NCI-H774 (cell line): ENCODE measurements at places on chromosomes 12 and 14.

- peak; percentile 88 for DNase-seq
These were observed 8.7 kb downstream of the PHB2 start for GRCh38 chr12:6961695-6962284.

- peak; percentile 33 for DNase-seq
These were observed 9.8 kb downstream of the CCER1 start for GRCh38 chr12:90945070-90945649.

GRCh38 chr14:72519543-72519942, 374.4 kb downstream of the DPF3 start:
- DNase-seq: no peak

DNA sequence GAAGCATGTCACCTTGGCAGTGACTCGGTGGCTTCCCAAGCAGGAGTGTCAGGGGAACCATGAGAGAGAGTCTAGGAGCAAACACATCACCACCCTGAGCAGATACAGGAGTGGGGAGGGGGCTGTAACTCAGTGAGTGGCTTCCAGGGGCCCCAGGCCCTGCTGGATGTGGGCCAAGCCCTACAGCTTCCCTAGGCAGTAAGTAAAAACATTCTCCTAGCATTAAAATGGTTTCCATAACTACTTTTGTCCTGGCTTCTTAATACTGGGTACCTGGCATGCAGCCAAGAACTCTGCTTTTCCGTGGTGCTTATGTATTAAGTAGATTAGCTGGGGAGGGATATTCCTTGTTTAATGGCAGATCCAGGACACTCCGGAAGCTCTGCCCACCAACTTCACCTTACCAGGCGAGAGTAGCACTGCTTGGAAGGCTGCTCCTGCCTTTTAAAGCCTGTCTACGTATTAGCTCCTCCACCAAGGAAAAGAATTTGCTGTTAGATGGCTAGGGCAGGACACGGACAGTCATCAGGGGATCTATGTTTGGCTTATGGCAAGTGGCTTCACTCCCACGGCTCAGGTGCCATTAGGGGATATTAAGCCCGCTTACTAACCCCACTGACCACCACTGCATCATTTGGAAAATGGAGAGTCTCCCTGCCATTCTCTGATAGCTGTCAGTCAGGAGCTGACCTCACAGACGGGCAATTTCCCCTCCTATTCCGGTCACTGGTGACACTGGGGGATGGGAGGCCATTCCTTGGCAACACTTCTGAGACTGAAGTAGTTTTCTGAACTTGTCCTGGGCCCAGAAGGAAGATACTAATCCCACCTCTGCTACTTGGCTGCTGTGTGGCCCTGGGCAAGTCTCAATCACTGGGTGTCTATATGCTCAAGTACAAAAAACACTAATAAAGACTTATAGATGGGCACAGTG, 22.8 kb downstream of the OTUB2 start:
- DNase-seq: no peak

DNA sequence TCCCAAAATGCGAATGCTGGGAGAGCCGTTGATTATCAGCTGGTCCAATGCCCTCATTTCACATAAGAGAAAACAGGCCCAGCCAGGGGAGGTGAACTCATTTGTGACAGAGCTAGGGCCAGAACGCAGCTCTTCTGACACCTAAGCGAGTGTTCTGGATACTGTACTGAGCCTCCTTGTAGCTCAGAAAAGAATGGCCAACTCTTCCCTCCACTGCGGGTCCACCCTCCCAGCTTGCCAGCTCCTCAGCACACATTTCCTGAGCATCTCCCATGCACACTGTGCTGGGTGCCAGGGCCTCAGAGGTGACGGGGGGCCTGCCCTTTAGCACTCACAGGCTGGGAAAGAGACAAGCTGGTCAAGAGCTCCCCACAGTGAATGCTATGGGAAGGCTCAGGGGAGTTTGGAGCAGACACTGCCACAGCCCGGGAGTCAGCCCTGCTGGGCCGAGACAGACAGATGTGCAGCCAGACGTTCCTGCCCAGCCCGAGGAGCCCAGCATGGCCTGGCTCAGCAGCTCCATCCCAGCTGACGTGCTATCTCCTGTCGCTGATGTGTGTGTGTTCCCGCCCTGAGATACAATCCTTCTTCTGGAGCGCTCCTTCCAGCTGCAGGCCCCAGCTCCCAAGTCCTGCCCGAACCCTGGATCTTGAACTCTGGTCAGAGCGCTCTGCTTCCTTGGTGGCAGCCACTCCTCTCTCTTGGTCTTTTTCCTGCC, 3.5 kb downstream of the CMTM5 start:
- DNase-seq: no peak

GRCh38 chr12:89383235-89384049, 31.1 kb upstream of the DUSP6 start:
- DNase-seq: no peak

DNA sequence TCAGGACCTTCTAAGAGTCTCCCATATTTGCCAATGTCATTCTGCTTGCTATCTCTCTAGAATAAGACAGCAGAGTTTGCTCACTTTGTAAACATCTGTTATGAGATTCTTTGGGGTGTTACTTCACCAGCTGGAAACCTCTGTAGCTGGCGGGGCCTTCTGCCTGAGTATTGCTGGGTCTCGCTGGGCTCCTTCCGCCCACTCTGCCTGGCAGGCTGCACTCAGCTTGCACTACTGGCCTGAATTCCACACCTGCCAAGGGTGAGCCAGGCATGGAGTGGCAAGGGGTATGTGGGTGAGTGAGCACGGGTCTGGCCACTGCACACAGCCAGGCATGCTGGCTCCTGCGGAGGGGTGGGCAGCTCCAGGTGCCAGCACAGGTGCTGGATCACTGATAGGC, 267.3 kb upstream of the PDE3A start:
- DNase-seq: no peak

GRCh38 chr12:89965993-89966392, 257.4 kb upstream of the ATP2B1 start:
- no peak for DNase-seq

DNA sequence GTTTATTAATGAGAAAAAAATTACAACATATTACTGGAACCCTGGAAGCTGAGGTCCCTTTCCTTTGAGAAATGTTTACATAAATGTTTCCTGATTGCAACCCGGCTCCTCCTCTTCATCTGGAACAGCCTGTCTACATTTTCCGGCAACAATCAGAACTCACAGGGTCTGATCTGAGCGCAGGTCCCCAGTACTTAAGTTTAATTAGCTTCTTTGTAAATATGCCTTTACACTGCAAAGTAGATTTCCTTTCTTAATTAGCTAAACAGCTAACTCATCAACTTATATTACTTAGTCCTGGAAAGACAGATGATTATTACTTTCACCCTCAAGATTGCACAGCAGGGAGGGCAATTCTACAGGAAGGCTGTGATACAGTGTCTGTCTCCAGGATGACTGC, 213.0 kb downstream of the MON2 start:
- DNase-seq: no peak

GRCh38 chr12:94602024-94602423, 48.3 kb downstream of the TMCC3 start:
- DNase-seq: no peak

DNA sequence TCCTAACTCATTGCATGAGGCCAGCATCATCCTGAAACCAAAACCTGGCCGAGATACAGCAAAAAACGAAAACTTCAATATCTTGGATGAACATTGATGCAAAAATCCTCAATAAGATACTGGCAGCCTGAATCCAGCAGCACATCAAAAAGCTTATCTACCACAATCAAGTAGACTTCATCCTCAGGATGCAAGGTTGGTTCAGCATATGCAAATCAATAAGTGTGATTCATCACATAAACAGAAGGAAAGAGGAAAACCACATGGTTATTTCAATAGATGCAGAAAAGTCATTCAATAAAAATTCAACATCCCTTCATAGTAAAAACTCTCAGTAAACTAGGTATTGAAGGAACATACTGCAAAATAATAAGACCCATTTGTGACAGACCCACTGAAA, 56.5 kb upstream of the PPFIA2 start:
- no peak for DNase-seq

- DNase-seq: no peak
These were observed 168.0 kb downstream of the PIK3C2G start for GRCh38 chr12:18429366-18429765.

DNA sequence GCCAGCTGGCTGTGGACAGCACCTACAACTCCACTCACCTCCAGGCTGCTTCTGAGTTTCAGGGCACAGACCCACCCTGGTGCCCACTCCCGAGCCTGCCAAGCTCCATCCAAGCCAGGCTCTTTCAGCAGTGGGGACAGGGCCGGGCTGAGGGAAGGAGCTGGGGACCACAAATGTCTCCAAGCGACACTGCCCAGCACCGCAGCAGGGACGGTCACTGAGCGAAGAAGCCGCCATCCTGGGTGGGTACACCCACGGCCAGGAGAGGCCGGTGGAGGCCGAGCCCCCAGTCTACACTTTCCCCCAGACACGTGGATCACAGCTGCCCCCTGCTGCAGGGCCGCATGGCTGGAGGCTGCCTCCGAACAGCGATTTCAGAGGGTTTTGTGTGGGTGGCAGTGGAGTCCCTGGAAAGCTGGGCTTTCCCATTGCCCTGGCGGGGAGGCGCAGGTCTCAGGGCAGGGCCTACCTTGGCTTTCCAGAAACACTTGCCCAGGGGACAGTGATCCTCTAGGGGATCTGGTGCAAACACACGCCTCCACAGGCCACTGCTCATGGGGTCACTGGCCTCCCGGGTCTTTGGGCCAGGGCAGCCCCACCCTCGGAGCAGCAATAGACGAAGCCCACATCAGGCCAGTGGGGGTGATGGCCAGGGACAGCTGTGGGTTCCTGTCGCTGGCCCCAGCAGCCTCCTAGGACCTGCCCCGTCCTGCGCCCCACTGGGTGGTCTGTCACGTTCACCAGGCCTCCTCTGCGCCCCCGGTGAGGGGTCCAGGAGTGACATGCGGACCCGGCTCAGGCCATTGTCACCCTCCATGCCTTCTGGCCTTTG, 1.2 kb upstream of the GPR132 start:
- no peak for DNase-seq

- no peak for DNase-seq
These were observed 36.7 kb downstream of the RPS29 start for GRCh38 chr14:49549446-49549845.

GRCh38 chr14:22952418-22952817, 4.5 kb downstream of the HAUS4 start:
- no peak for DNase-seq

- DNase-seq: no peak
These were observed 16.5 kb downstream of the JAG2 start for GRCh38 chr14:105151838-105152793.

DNA sequence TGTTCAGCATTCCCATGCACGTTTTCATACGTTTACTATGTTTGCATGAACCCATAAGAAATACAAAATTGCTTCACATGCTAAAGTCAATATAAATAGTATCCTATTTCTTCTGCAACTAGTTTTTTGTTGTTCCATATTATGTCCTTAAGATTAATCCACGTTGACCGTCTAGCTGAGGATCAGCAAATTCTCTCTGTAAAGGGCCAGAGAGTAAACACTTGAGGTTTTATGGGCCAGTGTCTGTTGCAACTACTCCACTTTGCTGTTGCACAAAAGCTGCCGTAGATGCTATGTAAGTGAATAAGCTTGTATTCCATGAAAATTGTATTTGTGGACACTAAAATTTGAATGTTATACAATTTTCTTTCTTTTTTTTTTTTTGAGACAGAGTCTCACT, 21.1 kb upstream of the PITPNM2 start:
- DNase-seq: peak; percentile 13

DNA sequence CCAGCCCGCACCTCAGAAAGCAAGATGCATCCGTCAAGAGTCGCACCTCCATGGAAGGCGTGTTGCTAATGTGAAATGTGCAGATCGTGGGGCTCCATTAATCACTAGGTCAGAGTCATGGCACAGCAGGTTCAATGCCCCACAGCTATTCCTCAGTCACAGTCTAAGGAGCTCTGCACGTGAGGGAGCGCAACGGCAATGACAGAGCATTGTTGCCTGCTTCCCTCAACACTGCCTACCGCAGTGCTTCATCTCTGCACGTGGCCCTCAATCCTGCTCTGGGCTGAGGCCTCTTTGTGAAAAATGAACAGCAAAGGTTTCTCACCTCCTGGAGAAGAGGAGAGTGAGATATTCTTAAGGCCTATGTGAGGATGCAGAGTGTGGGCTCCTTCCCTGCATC, 995.2 kb upstream of the TMEM132C start:
- DNase-seq: no peak
